ENCODE measurements at places on chromosomes 16 and 17.

DNA sequence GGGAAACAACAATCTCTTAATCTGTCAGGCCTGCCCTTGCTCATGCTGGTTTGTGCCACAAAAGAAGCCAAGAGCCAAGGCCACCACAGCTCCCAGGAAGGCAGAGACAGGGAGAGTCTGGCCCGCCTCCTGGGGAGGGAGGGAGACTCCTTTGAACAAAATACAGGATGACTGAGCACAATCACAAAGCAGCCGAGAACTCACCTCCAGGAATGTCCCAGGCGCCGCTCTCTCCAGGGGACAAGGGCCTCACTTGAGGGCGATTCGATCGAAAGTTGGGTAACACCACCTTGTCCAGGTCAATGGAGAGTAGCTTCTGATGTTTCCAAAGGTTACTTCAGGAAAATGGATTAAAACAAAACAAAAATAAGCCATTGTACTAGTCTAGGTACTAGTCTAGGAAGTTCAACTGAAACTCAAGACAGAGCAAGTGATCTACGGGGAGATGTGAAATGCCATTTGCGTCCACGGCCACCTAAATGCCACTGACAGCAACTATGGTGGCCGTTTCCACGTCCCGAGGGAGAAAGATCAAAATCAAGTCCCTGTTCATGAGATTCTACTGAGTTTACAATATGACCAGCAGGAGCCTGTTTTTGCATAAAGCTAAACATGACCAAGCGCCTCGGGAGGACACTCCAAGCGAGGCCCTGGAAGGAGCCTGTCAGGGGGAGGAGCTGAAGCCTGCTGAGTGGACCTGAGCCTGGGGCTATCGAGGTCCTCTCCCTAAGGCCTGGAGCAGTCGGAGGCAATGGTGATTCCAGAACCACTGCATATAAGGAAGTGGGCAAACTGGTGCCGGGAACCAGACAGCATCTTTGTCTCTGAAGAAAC lies 13.4 kb upstream of the SLC38A8 start:
- no peak for DNase-seq

DNA sequence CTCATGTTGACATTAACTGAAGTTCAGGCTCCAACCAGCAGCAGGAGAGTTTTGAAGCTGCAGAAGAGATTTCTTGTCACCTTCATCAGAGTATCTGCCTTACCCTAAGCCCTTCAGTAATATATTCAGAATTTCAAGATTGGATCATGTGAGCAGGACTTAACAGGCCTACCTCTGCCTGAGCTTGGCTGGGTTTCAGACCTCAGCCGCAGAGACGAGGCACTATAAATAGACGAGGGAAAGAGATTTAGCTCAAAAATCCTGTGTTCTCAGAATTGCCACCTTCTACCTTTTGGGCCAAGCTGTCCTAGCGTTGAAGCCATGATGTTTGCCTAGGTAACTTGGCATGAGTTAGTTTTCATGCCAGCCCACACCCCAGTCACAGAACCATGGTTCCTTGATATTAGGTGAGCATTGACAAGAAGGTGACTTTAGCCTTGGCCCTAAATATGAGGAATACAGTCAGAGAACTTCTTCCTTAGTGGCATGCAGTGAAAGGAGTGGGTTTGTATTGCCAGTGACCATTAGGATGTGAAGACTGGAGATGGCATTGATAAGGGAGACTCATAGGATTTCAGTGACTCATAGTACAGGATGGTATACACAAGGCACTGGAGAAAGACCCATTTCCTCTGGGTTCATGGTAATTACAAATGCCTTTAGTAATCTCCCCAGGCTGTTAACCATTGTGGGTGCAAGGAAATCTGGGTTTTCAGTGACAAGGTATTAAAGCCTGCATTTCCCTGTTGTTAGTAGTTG lies 224.3 kb downstream of the MSI2 start:
- DNase-seq, result no peak

DNA sequence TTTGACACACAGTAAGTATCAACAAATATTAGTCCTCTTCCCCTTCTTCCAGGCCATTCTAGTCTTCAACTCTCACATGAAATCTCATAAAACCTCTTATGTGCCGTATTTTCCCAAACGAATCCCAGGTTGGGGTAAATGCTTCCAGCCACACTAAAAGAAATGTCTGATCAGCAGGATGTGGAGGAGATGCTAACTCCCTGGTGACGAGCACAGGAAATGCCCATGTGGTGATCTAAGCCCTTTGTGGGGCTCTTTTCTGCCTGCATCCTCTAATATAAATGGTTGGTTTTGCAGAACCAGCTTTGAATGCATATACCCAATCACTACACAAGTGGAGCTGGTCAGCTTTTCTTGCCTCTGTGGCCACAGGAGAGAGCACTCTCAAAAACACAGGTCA lies 498.2 kb upstream of the ERCC4 start:
- no peak for DNase-seq

DNA sequence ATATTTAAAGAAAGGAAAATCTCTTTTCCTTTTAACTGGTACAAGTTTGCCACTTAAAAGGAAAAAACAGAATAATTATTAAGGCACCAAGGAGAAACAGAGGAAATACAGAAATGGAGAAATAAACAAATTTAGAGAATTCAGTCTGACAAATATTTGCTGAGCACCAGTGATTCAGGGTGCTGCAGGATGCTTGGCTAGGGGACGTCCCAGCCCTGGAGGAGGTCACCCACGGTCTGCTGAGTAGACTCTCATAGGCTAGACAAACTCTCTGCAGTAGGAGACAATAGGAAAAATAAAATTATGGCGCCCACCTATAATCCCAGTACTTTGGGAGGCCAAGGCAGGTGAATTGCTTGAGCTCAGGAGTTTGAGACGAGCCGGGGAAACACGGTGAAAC lies 15.9 kb downstream of the C1QTNF1 start:
- DNase-seq, result no peak

GRCh38 chr17:68656666-68657065 lies 55.5 kb upstream of the FAM20A start:
- no peak for DNase-seq

All from HCT116 (cell line).